Myocyte (in vitro differentiated cells): ENCODE measurements at places on chromosomes 12 and 14. TPM values are rescaled to one million over a fixed set of nuclear protein-coding genes. Genes with fewer than 3 reads are reported as not detected.

The P2RX2 gene
- not detected in 2 replicates for total RNA-seq

The SYNDIG1L gene
- 0.24 TPM in 1 of 2 replicates, not detected in the other for total RNA-seq

The CORO1C gene
- total RNA-seq: 80.3 and 85.3 TPM in 2 replicates

The TMEM30B gene
- total RNA-seq: 0.16 and 0.62 TPM in 2 replicates

The GPR135 gene
- 4.6 and 6.5 TPM in 2 replicates for total RNA-seq

The RILPL1 gene
- total RNA-seq: 30.3 and 43.4 TPM in 2 replicates

The TAS2R20 gene
- total RNA-seq: 0.68 and 2.1 TPM in 2 replicates

The TRHDE gene
- not detected in 2 replicates for total RNA-seq

The EGLN3 gene
- total RNA-seq: 78.0 and 98.0 TPM in 2 replicates

The RIPK3 gene
- total RNA-seq: not detected in 2 replicates

The C12orf54 gene
- not detected in 2 replicates for total RNA-seq

The NRIP2 gene
- total RNA-seq: 0.64 and 2.1 TPM in 2 replicates

The PLEKHH1 gene
- 0.05 TPM in 1 of 2 replicates, not detected in the other for total RNA-seq

The ABCD4 gene
- 20.0 and 26.4 TPM in 2 replicates for total RNA-seq

The CLEC4C gene
- total RNA-seq: not detected in 2 replicates

The MDGA2 gene
- not detected in 2 replicates for total RNA-seq

The ATL1 gene
- 5.0 and 7.4 TPM in 2 replicates for total RNA-seq
